Stimulated activated CD4-positive, alpha-beta T cell treated with anti-CD3 and anti-CD28 coated beads, Interleukin-4, amount 100 ng/mL, for 4 hours (primary cell): ENCODE measurements at places on chromosomes 1 and 21.

GRCh38 chr1:241007668-241008067 lies 349.3 kb downstream of the RGS7 start:
- DNase-seq, result no peak

DNA sequence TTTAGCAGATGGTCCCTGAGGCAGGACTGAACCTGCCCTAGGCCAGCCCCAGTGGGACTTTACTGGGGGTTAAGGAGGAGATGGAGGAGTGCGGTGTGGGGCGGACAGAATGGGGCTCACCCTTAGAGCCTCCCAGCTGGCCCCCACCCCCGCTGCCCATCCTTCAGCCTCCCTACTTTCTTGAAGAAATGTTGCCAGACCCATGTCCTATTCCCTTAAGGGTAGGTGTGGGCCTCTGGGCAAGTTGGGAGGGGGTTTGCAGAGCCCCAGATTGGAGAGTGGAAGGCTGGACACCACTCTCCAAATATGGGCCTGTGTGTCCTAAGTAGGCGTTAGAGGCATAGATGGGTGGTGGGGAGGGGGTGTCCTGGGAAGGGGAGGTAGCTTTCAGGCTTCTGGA lies 19.2 kb upstream of the EPS8L3 start:
- no peak for DNase-seq

DNA sequence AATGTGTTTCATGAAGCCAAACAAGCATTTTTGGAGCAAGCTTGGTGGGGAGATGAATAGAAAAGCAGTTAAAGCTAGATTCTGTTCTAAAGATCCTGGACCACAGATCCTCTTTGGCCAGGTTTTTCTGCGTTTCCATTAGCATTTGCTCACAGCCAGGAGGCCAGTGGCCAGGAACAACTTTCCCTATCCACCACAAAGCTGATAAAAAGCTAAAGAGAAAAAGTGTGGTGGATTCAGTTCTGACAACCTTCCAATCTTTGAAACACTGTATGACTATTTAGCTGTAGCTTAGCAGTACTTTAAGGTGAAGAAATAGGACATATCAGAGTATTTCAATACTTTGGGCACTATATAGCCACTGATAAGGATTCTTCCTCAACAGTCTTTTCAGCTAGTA lies 3.0 kb upstream of the NEK7 start:
- DNase-seq, result no peak

DNA sequence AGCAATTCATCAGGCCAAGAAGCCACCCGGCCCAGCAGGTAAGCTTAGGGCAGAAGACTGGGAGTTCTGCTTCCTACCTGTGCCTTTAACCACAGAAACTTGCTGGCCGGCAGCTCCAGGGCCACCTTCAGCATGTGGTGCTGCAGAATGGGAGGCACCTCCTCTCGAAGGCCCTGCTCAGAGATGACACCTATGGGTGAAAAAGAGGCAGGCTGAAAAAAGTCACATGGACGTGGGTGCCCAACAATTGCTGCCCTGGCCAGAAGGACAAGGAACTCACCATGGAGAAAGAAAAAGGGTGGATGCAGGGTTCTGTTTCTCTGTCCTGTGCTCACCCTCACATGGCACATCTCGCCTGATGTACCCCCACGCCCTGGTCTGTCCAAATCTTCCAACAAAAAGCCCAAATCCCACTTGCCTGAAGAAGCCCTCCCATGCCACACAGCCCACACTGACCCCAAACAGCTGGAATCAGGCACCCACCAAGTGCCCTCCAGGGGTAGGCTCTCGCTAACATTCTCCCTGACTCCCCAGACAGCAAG lies 33.0 kb downstream of the URB1 start:
- DNase-seq, result no peak

DNA sequence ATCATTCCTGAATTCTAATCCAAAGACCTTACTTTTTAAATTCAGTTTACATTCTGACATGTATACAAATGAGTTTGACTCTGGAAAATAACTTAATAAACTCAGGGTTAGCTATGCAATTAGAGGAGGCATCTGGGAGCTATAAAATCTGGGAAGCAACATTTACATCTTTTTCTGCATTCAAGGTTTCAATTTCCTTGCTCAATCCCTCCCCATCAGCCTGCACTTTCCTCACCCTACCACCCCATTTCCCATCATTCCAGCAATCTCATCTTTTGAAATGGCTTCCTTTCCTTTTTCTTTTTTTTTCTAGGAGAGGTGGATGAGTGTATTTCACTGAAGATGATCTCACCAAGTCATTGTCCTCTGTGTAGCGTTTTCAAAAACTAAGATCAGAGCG lies 65.3 kb upstream of the BEND5 start:
- DNase-seq, result no peak

- no peak for DNase-seq
Observed at GRCh38 chr1:225762444-225762843, 15.2 kb upstream of the SRP9 start.

DNA sequence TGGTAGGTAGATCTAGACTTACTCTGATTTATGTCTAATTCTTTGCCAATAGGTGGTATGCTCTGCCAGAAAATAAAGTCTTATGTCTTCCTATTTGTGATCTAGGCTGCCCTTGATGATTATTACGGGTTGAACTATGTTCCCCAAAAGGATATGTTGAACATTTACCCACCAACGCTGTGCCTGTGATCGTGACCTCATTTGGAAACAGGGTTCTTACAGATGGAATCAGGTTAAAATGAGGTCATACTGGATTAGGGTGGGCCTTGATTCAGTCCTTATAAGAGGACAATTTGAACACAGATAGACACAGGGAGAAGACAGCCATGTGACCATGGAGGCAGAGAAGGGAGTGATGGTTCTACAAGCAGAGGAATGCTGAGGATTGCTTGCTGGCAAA lies 95.1 kb upstream of the BCAR3 start:
- no peak for DNase-seq

- DNase-seq, result peak; percentile 95
Observed at GRCh38 chr1:169367686-169368405, at the start of the genes BLZF1 and NME7. TSS of gene BLZF1 (plus strand) at chr1:169368195. CDS start at chr1:169369523, 1,328 bp downstream. TSS of gene NME7 (minus strand) at chr1:169367797. CDS start at chr1:169367710, 87 bp downstream.

- DNase-seq, result no peak
Observed at GRCh38 chr1:20343938-20344302, 53.2 kb downstream of the VWA5B1 start.

DNA sequence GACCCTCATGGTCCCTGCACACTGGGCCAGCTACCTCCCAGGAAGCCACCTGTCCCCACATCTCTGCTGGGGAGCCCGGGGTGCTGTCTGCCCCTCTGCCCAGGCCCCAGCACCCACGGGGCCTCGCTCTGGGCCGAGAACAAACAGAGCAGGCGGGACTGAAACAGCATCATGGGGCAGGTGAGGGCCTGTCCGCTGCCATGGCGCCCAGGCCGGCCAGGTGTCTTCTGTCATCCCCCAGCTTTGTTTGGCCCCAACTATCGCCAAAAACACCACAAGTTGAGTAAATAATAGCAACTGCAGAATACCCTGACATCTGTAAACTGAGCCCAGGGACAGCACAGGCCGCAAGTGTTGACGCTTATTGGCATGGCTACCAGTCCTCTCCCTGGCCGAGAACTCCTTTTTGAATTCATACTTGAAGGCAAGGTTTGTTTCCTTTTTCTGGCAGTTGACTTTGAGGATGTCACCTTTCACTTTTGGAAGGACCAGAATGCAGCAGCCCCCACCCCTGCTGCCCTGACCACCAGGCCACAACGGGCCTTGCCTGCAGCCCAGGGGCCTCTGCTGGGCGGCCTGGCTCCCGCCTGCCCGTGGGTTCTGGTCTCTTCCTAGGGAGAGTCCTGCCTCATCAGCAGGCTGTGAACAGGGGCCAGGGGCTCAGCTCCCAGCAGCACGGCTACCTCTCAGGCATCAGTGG lies 152.7 kb downstream of the CASZ1 start:
- no peak for DNase-seq

GRCh38 chr1:60342569-60342968 lies 269.0 kb upstream of the C1orf87 start:
- DNase-seq, result no peak

- DNase-seq, result no peak
Observed at GRCh38 chr1:150931773-150932172, 5.6 kb downstream of the SETDB1 start.

GRCh38 chr1:185825556-185825955 lies 91.4 kb downstream of the HMCN1 start:
- no peak for DNase-seq

DNA sequence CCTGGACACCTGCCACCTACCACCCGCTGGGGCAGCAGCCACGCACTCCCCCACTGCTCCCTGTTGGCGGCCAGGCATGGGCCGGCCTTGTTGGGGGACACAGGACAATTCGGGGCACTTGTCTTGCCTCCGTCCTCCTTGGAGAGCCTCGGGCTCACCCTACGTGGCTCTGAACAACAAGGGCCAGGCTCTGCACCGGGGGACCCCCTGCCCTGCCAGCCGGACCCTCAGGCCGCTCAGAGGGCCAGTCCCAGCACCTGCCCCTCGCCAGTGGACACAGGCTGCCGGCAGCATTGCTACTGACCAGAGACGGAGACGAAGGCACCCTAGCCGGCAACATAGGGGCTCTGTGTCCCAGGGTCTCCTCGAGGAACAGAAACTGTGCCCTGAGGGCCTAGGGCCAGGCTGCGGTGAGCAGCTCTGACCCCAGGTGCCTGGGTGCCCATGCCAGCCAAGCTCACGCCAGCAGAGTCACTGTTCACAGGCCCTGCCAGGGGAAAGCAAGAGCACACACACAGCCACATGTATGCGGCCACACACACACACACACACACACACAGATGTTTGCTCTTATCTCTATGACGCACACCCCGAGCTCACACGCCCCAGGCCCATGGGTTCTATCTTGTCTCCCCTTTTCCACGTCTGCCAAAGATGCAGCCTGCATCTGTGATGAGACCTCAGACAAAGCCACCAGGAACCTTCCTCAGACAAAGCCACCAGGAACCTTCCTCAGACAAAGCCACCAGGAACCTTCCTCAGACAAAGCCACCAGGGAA lies 45.9 kb downstream of the MORN1 start:
- DNase-seq, result no peak

DNA sequence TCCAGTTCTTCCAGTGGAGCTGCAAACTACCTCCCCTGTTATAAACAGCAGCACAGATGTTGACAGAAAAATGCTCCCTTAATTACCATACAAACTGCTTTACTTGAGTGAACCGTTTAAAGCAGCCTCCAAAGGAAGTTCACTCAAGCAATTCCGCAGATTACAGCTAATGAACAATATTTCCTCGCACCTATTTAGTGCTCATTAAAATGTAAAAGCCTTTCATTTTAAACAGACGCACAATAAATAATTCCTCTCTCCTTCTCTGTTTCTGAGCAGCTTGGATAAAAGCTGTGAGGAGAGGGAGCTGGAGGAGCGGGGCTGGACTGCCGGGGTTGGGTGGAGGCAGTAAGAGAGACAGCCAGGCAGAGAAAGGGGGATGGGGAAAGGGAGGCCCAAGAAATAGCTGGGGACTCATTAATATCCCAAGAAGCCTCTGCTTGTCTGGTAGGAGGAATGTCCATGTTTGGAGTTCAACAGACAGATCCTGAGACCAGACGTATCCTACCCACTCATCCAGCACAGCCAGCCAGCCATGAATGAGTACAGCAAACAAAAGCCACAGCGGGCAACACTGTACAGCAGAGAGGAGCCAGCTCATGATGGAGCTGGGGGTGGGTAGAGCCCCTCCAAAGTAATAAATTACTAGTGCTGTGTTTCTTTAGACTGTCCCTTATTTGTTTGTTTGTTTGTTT lies 227.7 kb downstream of the GPATCH2 start:
- DNase-seq, result no peak

GRCh38 chr21:15706696-15707095 lies 23.1 kb upstream of the USP25 start:
- DNase-seq, result no peak

- DNase-seq, result no peak
Observed at GRCh38 chr21:41247561-41248545, 68.7 kb upstream of the FAM3B start.

GRCh38 chr1:196063294-196063693 lies 544.9 kb downstream of the KCNT2 start:
- DNase-seq, result no peak

DNA sequence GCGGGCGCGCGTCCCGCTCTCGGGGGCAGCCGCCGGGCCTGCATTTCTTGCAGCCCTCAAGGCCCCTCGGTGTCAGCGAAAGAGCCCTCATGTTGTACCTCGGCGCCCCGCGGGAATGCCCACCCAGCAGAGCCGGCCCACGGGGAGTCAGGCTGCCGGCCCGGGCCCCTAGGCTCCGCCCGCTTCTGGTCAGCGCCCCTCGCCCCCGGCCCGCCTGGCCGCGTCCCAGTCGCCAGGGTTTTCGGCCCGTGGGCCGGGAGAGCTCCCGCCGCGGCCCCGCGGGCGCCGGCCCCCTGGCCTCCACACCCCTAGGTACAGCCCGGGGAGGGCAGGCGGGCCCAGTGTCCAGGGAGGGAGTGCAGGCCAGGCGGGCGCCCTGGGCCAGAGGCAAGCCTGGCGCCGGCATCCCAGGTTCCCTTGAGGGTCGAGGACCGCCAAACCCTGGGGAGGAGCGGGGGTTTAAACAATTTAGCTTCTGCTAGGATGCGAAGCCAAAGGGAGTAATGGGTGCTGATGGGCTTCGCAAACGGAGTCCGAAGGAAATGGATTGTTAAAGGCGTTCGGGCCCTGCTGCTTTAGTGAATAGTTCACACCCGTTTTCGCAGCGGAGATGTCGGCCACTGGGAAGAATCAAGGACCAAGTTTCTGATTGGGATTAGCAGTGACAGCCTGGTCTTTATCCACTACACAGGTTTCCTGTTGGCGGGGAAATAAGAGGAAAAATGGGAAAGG lies 486 bp upstream of the KCNA3 start:
- DNase-seq, result no peak

DNA sequence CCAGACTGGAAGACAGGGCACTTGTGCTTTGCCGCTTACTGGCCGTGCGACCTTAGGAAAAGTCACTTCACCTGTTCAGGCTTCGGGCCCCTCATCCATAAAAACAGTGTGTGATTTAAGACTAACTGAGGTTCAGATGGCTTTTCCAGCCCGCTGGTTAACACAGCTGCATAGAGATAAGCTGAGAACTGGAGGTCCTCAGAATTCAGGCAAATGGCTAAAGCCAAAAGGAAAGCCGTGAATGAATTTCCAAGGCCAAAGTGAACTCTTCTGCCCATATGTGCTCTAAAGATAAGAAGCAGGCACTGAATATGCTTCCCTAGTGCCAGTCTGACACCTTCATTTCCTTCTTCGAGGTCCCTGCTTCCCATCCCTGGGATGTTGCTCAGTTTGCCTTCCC lies 23.5 kb upstream of the SARS1 start:
- DNase-seq, result no peak

DNA sequence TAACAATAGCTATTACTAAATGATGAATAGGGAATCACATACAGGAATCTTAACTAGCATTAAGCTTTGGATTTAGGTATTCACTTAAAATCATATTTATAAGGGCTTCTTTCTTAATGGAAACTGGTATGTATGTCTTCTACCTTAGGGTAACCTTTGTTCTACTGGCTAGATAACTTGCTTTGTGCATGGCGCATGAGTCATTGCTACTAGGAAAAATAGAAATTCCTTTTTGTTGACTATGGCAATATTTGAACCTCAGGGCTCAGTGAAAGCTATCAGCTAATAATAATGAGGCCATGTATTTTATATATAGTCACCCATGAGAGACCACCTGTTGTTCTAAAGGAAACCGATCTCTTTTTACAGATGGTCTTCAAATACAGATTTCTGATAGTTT lies 72.5 kb downstream of the RPS6KC1 start:
- DNase-seq, result no peak
